ENCODE measurements at places on chromosomes 12 and 14.

DNA sequence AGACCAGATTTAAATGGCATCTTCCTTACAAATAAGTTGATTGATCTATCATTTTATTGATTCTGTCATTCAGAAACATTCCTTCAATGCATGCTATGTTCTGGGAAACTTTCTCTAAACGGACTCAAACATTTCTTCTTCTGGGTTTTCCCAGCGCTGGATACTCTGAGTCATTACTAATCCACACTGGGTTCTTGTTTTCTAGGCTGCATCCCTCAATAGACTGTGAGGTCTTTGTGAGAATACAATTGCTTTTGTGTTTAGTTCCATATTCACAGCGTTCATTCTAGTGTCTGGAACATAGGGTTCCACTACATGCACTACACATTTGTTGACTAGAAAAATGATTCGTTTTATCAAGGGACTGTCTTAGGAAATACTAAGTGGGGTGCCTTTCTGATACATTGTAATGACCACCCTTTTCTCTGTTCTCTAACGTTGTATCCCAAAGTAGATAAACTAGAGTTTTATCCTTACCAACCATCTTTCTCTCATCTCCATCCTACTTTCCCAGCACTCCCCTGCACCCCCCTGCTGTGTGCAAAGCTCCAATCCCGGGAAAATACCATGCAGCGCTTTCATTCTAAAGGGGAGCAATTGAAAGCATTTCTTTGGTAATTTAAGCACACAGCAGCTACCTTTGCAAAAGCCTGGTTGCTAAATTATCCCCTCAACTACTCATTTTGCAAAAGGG lies 878.7 kb downstream of the DIO2 start:
- DNase-seq, result no peak

DNA sequence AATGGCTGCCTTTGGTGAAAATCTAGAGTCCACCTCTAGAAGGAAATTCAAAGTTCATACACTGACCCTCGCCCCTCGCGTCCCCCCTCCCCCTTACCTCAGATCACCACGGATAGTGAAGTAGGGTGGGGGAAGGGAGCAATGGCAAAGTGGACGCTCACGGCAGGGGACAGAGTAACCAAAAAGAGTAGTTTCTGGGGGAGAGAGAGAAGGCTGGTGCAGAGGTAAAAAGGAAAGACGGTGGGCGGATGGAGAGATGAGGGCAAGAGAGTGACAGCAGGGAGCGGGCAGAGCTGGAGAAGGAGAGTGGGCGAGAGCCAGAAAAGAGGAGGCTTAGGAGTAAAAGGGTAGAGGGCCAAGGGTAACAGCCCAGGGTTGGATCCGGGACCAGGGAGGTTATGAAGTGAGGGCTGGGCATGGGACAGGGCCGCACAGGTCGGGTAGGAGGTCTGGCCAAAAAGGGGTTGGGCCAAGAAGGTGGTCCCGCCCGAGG lies 423 bp downstream of the ALDH6A1 start:
- no peak for DNase-seq

GRCh38 chr12:38776647-38777046 lies 128.7 kb downstream of the CPNE8 start:
- DNase-seq, result no peak

DNA sequence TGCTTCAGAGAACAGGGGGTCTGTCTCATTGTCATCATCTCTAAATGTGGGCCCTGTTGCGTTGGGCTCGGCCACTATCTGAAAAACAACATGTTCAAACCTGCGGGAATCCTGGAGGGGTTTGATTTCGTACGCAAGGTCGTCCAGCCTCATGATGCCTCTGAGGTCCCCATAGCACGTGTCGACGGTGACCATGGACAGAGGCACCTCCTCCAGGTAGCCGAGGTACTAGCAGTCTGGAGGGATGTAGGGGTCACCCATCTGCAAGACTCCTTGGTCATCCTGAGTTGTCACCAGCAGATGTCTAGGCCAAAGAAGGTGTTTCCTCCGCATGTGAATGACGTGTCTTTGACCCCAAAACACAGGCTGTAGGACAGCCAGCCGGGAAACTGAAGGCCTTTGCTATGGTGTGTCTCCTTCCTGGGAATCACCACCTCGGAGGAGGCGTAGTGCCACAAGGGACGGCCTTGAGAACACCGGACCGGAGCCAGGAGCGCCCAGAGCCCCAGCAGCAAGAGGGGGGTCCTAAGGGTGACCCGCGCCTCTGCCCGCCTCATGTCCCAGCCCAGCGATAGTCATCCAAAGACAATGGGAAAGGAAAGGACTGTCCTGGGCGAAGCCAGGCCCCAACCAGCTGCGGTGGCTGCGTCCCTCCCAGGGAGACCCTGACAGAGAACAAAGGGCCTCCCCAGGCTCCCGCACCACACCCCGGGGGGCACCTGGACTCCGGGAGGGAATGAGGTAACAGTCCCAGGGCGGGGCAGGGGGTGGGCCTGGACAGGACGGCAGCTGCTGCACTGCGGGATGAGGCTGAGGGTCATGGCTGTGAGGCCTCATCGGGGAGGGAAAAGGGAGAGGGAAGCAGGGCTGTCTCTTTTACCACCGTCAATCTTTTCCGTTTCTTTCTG lies 445.5 kb downstream of the TMEM121 start:
- no peak for DNase-seq

GRCh38 chr12:11607313-11608081 lies 42.0 kb upstream of the ETV6 start:
- DNase-seq, result no peak

DNA sequence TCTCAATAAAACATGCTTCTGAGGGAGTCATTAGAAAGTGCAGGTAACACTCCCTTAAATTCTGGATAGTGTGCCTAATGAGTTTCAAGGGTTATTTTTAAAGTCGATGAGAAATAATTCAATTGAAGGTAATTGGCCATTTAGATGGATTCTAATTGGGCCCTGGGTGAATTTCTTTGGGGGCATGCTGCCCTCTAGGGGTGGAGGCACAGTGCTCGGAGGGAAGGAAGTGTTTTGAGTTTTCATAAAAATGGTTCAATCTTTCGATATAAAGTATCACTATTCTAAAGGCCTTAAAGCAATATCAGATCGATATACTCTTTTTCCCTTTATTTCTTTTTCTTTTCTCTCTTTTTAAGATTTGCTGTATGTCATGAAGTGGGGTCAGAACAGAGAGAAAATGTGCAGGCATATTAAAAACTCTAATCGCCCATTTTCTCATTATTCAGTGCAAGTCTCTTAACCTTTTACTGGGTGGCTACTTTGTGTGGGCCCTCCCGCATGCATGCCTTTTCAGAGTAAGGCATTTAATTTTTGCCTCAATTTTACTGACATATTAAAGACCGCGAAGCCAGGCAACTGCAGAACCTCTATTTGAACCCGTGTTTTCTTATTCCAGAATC lies 25.5 kb downstream of the NKX2-8 start:
- no peak for DNase-seq

- DNase-seq, result no peak
These were observed 115.5 kb downstream of the KIF26A start for GRCh38 chr14:104253901-104254353.

DNA sequence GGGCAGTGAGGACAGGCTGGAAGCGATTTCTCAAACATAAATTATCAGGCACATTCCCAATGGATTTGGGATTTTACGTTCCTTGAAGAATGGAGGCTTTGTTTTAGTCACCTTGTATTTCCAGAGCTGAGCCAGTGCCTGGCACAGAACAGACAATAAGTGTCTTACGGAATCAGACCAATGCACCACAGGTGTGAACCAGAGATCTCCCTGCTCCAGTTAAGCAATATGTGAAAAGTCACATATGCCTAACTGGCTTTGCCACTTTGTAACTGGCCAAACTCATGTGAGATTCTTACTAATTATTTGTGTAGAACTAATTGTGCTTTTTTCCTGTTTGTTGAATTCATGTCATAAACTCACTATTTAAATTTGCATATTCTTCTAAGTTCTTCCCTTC lies 130.4 kb downstream of the KCNH5 start:
- DNase-seq, result no peak

- peak; percentile 28 for DNase-seq
These were observed 32.2 kb downstream of the SUSD6 start for GRCh38 chr14:69643430-69644200.

GRCh38 chr14:21191809-21192446 lies 36.1 kb upstream of the OR5AU1 start:
- DNase-seq, result peak; percentile 52

- DNase-seq, result no peak
These were observed 150.6 kb upstream of the TBX3 start for GRCh38 chr12:114834621-114835020.

- DNase-seq, result no peak
These were observed 445.7 kb downstream of the TMTC2 start for GRCh38 chr12:83132360-83132759.

GRCh38 chr12:85627584-85627983 lies 208.6 kb downstream of the RASSF9 start:
- DNase-seq, result no peak

DNA sequence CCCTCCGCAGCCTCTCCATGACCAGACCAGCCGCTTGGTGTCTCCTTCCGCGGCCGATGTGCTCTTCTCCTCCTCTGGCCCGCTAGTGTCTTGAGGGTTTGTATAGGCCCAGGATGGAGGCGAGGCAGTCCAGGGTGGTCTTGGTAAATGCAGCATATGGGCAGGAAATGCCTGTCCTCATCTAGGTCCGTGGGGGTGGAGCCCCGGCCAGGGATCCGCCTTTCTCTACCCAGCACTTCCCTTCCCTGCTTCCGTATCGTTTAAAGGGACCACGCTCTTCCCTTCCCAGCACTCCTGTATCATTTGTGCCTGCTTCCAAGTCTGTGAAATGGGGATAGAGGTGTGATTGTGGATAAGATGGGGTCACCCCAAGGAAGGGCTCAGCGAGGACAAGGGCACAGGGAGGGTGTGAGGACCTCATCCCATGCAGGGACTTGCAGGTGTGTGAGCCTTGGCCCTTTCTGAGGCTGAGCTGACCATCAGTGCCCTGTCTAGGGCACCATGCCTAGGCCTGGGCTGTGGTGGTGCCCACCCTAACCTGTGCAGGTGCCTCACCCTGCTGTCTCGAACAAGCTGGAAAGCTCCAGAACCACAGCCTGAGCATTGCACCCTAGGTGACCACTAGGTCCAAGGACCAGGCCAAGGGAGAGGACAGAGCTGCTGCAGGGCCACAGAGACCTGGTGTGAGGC lies 326.8 kb upstream of the RTL1 start:
- DNase-seq, result no peak

- DNase-seq, result no peak
These were observed 6.4 kb upstream of the TSPAN8 start for GRCh38 chr12:71164166-71164565.

GRCh38 chr14:90354551-90355298 lies 23.0 kb upstream of the NRDE2 start:
- no peak for DNase-seq

GRCh38 chr12:14621826-14622225 lies 54.1 kb upstream of the PLBD1 start:
- DNase-seq, result no peak

- DNase-seq, result no peak
These were observed 26.5 kb downstream of the BCL7A start for GRCh38 chr12:122048151-122048550.

DNA sequence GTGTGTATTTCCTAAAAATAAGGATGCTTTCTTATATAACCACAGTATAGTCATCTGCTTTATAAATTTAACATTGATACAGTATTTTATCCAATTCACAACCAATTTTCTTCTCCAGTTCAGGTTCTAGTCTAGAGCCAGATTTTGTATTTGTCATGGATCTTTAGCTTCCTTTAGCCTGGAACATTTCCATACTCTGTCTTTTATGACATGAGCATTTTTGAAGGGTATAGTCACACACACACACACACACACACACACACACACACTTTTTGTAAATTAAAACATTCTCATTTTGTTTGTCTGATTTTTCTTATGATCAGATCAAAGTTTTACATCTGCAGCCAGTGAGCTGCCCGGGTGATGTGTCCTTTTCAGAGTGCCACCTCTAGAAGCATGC lies 25.4 kb downstream of the CGRRF1 start:
- DNase-seq, result no peak

DNA sequence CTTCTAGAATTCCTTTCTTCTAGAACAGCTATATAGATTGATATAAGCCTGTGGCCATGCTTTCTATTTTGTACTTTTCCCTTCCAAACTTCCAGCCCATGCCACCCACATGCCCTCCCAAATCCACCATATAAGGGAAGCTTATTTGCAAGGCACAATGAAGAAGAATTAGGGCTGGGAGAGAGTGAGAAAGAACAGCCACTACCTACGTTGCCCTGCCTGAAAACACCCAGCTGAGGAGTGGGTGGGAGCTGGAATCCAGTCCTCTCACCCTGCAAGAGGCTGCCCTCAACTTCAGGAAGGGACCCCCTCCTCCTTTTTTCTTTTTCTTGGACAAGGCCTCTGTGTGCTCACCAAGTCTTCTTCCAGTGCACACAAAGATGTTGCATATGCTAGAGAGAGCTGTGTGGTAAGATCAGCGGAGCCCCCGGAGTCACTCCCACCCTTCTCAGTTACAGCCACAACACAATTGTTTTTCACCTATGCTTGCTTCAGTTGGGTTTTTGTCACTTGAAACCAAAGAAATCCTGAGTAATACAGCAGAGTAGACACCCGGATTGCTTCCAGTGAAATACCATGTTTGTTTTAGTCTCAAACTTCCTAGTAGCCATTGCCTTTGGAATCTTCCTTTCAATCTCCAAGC lies 38.8 kb downstream of the CDKL1 start:
- no peak for DNase-seq

GRCh38 chr12:6076346-6076745 lies 48.1 kb downstream of the VWF start:
- DNase-seq, result no peak

DNA sequence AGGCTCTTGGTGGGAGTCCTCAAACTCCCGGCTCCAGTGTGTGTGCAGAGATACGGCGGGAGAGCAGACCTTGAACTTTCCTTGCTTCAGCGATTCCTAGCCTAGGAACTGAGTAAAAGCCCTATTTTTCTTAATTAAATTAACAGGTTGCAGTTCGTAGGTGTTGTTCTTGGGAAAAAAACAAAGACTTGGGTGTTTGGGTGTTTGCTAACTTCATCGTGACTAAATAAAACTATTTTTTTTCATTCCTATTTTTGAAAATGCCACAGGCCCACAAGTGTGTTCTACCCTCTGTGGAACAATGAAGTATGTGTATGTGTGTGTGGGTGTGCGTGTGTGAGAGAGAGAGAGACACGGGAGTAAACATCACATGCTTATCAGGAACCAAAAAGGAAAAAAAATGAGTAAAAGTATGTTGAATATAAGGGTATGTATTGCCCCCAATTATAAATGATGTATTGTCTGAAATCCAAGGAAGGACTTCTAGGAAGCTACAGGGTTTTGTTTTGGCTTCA lies 651 bp downstream of the TMEM117 start:
- DNase-seq, result no peak

DNA sequence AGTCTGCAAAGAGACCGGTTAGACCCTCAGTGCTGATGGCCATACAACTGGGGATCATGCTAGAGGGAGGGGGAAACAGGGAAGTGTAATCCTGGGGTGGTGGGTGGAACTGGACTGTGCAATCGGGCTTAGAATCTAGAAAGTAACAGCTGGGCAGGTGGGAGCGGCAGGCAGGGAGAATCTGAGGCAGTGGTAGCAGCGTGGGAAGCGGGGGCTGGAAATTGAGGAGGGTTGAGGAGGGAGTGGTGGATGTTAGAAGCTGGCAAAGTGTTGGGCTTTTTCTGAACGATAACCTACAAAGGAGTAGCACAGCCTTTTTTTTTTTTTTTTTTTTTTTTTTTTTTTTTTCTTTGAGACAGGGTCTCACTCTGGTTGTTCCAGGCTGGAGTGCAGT lies 3.1 kb upstream of the IGFBP6 start:
- DNase-seq, result no peak

- DNase-seq, result no peak
These were observed 48.8 kb upstream of the KRR1 start for GRCh38 chr12:75560167-75560566.

GRCh38 chr12:12533238-12533829 lies 29.3 kb downstream of the DUSP16 start:
- no peak for DNase-seq
